Stimulated activated CD4-positive, alpha-beta T cell treated with anti-CD3 and anti-CD28 coated beads, Interleukin-12 subunit alpha, Interleukin-12 subunit beta, amount 100 ng/mL, for 4 hours (primary cell): ENCODE measurements at places on chromosomes 6 and 20.

DNA sequence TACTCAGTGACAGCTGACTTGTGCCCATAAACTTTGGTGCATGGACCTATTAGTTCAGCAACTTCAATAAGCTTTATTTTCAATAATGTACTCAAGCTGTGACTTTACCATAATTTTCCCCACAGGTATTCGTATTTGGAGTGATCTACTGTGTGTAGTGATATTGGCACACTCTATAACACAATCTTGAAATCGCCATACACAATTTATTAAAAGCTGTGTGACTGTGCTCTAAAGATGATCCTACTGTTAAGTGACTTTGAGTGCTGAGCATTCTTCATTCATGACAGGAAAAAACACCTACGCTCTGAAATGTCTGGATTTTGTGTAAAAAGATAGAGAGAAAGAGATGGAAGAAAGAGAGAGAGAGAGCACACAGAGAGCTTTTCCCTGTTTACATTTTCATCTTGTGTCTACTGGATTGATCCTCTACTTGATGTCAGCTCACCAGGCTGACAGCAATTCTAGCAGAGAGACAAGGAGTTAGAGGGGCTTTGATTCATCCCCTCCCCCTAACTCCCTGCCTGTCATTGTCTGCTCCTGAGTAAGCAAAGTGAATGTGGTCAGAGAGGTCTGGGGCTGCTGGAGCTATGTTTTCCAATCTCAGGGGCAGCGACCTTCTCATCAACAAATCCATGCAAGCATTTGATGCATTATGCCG, 538.7 kb upstream of the POU3F2 start:
- DNase-seq, result no peak

GRCh38 chr6:24851086-24851485, 52.4 kb upstream of the ARMH2 start:
- DNase-seq, result no peak

GRCh38 chr20:20466341-20466879, 98.5 kb downstream of the INSM1 start:
- no peak for DNase-seq

DNA sequence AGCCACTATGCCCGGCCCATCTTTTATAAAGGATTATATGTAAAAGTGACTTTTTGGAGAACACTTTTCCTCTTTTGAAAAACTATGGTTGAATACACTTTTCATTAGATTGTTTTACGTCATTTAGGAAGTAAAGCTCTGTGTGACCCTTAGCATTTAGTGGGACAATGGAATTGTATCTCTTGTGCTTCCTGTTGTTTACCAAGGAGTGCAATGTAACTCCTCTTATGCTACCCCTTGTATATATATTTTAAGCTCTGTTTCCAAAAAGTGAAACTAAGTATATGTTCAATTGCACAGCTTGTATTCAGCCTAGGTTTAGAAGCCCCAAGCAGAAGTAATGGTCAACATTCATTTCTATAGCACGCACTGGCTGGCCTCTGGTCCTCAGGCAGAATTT, 183.1 kb upstream of the CITED2 start:
- DNase-seq, result no peak

- DNase-seq, result peak; percentile 40
These were observed 5.3 kb upstream of the PRR18 start for GRCh38 chr6:166313255-166314070.

- DNase-seq, result no peak
These were observed 627.3 kb downstream of the UTRN start for GRCh38 chr6:144912474-144912873.

DNA sequence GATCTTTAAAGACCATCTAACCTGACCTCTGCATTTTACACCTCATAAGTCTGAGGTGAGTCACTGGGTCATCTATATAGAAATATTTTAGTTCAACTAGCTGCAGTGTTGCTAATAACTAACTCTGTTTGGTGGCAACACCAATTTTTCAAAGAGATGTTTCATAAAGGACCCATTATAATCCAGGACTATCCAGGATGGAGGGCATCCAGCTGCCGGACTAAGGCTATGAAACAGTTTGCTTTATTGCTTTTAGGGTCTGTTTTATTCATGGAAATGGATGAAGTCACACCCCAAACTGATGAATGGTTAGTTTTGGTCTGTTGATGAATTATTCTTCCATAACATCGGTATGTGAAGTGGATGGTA, 204.2 kb upstream of the GMDS start:
- DNase-seq, result no peak

GRCh38 chr6:136775548-136775947, 16.7 kb downstream of the MAP3K5 start:
- DNase-seq, result no peak

DNA sequence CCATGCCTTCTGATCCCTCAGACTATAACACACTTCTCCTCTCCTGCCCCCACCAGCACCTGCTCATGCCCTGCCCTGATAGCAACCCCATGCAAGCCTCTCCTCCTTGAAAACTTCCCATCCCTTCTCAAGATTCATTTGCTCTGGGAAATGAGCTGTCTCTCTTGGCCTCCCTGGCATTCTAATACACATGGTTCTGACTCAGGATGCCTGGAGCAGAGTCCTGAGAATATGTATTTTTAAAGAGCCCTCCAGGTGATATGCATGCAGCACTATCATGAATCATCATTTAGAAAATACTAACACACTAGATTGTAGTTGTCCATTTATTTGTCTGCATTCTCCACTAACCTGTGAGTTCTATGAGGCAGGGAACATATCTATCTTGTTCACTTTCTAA, 26.6 kb downstream of the HDGFL1 start:
- DNase-seq, result no peak

DNA sequence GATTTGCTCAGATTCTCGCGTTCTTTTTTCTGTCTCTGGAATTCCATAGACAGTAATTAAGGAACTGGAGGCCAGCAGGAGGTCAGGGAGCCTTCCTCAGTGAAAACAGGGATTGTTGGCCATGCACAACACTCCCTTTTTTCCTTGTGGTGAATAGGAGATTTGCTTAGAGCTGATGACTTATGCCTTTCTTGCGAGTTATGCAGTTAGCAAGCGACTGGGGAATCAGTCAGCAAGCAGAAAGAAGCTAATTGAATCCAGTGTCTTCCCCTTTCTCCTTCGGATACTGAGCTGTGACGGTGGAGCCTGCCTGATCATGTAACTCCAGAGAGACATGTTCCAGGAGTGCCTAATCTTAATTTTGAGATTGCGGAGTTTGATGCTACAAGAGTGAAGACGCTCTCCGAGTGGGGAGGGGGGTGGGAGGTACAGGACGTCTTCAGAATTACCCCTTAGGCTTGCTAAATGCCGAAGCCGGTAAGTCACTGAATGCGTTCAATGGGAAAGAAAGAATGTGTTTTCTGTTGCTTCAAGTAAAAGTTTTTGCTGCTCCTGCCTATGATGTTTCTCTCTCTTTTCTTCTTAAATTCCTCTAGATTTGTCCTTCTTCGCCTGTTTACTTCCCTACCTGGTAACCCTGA, 165.9 kb downstream of the SASH1 start:
- DNase-seq, result no peak

GRCh38 chr6:166655251-166655650, 28.2 kb upstream of the RPS6KA2 start:
- no peak for DNase-seq

DNA sequence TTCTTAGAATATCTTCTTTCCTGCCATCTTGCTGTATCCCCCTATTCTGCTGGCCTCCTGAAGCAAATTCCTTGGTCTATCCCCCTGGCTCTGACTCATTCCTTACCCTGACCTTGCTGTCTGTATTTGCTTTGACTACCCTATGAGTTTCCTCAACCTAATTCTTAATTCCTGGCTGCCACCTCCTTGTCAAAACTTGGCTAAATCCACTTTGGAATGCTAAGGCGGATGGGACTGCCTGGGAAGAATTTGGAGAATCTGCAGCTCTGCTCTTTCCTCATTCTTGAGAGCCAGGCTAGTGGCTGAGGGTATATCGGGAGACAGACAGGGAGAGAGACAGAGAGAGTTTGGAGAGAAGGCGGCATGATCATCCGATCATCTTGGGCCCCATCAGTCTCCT, 24.4 kb downstream of the CAP2 start:
- no peak for DNase-seq

GRCh38 chr6:4114123-4114522, 21.3 kb downstream of the ECI2 start:
- no peak for DNase-seq

DNA sequence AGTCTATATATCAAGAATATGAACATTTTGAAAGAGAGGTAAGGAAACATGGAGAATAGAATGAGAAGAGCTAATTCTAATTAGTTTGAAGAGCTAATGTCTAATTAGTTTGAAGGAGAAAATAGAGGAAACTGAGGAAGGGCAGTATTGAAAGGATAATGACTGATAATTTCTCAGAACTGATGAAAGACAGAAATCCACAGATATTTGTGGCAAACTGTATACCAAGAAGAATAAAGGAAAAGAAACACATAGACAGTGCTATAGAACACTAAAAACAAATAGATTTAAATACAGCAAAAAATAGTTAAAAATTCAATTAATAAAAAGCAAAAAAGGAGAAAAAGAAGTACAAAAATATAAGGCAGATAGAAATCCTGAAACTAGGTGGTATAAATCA, 354.4 kb downstream of the QKI start:
- DNase-seq, result no peak

DNA sequence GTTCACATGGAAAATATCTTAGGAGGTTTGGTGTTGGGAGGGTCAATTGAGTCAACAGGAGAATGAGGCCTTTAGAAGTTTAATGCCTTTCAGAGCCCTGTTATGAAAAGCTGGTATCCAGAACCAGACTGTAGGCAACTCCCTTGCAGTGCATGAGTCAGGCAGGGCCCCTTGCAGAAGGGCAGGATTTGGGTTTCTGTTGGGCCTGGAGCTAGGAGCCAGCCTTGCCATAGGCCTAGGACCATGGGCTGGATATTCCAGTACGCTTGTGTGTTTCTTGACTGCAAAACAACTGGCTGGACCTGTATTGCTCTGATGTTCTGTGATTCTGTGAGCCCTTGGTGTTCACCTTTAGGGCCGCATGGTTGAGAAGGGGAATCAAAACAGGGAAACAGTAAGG, 350.9 kb upstream of the PRND start:
- DNase-seq, result no peak

DNA sequence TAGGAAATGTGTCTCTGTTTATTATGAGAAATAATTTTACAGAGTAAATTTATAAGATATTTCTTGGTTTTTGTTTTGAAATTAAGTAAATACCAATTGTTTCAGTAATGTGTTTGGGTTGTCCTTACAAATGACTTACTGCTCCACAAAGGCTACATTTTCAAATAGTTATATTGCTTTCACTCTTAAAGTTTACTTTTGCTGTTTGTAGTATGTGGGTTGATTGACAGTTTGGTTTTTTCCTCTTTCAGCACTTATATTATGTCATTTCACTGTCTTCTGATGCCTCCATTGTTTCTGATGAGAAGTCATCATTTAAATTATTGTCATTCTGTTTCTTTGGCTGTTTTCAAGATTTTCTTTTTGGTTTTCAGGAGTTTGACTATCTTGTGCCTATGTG, 34.9 kb upstream of the SUMO4 start:
- DNase-seq, result no peak

- DNase-seq, result peak; percentile 1
These were observed 563.8 kb downstream of the LMBRD1 start for GRCh38 chr6:69232911-69233448.

DNA sequence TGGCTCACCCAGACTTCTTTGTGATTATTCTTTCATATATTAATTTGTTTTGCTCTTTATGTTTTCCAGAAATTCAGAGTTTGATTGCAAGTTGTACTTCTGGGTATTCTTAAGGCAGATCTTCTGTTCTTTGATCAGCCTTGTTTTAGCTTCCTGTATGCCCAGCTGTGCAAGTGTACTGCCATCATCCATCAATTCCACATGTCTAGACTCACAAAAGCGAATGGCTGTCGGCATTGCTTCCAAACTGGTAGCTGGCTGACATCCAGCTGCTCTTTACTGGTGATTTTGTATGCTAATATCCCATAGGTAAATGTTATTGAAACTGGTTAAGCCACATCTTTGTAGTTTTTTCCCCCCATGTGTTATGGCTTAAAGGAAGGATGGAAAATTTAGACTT, 1084.8 kb upstream of the CITED2 start:
- DNase-seq, result no peak

DNA sequence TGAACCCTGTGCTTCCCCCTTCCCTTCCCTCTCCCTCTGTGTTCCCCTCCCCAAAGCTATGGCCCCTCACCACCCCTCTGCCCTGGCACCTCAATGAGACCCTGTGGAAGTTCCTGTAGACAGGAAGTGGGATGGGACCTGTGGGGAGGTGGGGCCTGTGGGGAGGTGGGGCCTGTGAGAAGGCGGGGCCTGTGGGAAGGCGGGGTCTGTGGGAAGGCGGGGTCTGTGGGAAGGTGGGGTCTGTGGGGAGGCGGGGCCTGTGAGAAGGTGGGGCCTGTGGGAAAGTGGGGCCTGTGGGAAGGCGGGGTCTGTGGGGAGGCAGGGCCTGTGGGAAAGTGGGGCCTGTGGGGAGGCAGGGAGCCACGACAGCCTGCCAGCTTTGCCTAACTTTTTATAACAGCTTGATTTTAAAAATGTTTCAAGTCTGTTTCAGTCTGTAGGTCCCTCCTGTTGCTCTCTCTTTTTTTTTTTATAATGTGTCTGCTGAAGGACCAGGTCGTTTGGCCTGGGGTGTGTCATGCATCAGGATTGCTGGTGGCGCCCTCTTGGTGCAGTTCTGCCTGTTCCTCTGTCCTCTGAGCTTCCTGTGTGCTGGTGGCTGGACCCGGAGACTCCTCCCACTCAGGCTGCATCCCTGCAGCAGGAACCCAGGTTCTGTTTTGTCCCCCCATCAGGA, 70.5 kb upstream of the SLCO4A1 start:
- DNase-seq, result no peak

DNA sequence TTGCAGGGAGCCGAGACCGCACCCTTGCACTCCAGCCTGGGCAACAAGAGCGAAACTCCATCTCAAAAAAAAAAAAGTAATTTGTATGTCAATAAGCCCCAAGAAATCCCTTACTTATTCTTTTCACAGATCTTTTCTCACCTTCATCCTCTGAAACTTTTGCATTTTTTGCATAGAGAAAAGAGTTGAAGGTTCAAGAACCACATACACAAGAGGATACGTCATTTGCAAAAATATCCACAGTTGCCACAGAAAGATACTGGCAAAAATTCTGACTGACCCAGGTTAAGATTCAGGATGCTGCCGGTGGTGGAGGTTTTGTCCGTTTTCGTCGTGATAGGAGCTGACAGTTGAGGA, 94.5 kb downstream of the ZMYND8 start:
- no peak for DNase-seq

GRCh38 chr6:55617272-55617671, 38.3 kb upstream of the HMGCLL1 start:
- DNase-seq, result no peak

- no peak for DNase-seq
These were observed 30.4 kb downstream of the GABRR1 start for GRCh38 chr6:89186762-89187161.

- DNase-seq, result no peak
These were observed 2.6 kb downstream of the STK35 start for GRCh38 chr20:2104236-2104635.

GRCh38 chr6:162854734-162855191, 127.0 kb downstream of the PACRG start:
- DNase-seq, result no peak

- DNase-seq, result no peak
These were observed 12.9 kb upstream of the ID4 start for GRCh38 chr6:19824058-19824807.

GRCh38 chr20:467755-468154, 5.4 kb upstream of the TBC1D20 start:
- DNase-seq, result no peak

GRCh38 chr20:22562620-22563019, 21.8 kb downstream of the FOXA2 start:
- DNase-seq, result no peak

- no peak for DNase-seq
These were observed 19.8 kb downstream of the XKR7 start for GRCh38 chr20:31987744-31988143.

GRCh38 chr6:115058414-115059211, 715.8 kb upstream of the HS3ST5 start:
- DNase-seq, result no peak
